GM13977 (cell line): ENCODE measurements at places on chromosomes 16 and 17.
A peak's percentile ranks its signal among the peaks of the same experiment; 100 is the strongest.

GRCh38 chr16:24051125-24051524 is 205.0 kb upstream of the CACNG3 start:
- DNase-seq, result no peak

DNA sequence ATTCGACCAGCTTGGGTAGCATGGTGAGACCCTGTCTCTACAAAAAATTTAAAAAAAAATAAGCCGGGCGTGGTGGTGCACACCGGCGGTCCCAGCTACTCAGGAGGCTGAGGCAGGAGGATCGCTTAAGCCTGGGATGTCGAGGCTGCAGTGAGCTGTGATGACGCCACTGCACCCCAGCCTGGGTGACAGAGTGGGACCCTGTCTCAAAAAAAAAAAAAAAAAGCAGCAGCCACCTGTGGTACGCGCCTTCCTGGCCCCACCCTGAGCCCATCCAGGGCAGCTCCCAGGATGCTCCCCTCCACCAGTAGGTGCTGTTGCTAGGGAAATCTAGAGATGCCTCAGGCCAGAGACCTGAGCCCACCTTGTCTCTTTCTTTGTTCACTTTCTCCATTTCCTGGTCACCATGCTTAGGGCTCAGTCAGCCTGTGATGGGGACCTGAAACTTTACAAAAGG is 47.4 kb downstream of the TEKT5 start:
- DNase-seq, result no peak

- no peak for DNase-seq
These were observed 10.5 kb upstream of the HEATR6 start for GRCh38 chr17:60089096-60089806.

GRCh38 chr17:42760652-42761581 is at the start of gene RAMP2:
Gene RAMP2, plus strand, starts transcription at chr17:42761227. Its CDS starts 35 bp downstream, at chr17:42761262.
- peak; percentile 38 for DNase-seq

DNA sequence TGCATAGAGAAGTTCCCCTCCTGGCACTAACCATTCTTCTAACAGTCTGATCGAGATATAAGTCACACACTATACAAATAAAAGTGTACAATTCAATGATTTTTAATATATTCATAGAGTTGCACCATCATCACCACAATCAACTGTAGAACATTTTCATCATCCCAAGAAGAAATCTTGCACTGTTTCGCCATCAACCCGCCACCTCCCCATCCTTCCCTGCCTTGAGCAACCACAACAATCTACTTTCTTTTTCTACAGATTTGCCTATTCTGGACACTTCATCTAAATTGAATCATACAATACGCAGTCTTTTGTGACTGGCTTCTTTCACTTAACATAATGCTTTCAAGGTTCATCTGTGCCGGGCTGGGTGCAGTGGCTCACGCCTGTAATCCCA is 33.0 kb upstream of the GUCY2D start:
- no peak for DNase-seq

DNA sequence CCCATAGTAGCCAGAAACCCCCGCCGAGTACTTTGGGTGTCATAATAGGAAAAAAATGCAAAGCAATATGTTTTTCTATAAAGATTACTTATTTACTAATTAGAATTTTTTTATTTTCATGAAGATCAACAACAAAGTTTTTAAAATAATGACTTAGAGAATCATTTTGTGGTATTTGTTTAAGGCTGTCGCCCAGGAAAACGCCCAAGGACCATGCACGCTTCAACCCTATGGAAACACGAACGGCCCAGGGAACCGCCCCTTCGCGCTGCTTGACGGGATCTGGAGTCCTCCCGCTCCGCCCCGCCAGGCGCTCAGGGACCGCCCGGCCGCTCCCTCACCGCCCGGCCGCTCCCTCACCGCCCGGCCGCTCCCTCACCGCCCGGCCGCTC is 408 bp upstream of the KPNA2 start:
- no peak for DNase-seq

DNA sequence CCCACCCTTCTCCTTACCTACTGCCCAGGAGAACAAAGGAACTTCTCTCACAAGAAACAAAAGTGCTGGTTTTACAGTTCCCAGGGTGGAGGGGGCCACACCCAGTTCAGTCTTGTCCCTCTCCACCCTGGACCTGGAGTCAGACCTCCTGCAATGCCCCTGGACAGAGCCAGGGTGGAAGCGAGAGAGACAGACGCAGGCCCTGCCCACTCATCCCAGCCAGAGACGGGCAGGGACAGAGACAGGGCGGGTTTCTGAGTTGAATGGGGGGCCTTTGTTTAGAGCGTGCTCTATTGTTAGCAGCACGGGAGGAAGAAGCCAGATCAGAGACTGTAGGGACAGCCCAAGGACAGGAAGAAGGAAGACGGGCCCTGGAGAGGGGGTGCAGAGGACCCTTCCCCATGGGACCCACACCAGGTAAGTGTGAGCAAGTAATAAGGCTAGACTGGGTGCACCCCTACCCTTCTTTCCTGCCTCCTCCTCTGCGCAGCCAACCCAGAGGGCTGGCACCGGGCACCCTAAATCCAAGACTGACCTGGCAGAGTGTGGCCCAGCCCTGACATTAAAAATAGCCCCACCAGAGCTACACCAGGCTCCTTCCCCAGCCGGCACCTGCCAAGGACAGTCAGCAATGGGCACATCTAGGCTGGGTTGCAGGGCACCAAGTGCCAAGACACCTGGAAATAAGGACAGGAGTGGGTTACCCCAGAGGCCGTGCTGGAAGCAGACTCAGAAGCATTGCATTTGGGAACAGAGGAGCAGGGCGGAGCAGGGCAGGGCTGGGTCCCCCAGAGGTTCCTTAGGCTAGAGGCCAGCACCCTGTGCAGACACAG is 10.9 kb downstream of the JUP start:
- DNase-seq, result no peak

DNA sequence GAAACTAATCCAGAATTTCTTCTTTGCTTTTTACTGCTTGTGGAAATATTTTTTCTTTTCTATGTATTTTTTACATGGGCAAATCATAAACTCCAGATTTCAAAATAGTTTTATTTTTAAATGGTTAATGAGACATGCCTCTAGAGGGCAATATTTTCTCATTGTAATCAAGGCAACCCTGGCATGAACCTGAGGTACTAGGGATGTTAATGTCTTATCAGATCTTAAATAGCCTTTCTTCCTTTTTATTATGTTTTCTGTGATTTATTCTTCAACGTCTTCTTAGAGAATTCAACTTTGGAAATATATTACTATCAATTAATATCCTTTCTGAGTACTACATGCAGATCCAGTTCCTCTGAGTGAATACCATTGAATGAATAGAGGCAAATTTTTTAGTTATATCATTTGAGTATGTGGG is 324.7 kb downstream of the BCAS3 start:
- DNase-seq, result no peak

- no peak for DNase-seq
These were observed at the start of gene PVALEF for GRCh38 chr17:81165246-81166032. Gene PVALEF, plus strand, starts transcription at chr17:81165507. Its CDS starts 15,720 bp downstream, at chr17:81181227.

DNA sequence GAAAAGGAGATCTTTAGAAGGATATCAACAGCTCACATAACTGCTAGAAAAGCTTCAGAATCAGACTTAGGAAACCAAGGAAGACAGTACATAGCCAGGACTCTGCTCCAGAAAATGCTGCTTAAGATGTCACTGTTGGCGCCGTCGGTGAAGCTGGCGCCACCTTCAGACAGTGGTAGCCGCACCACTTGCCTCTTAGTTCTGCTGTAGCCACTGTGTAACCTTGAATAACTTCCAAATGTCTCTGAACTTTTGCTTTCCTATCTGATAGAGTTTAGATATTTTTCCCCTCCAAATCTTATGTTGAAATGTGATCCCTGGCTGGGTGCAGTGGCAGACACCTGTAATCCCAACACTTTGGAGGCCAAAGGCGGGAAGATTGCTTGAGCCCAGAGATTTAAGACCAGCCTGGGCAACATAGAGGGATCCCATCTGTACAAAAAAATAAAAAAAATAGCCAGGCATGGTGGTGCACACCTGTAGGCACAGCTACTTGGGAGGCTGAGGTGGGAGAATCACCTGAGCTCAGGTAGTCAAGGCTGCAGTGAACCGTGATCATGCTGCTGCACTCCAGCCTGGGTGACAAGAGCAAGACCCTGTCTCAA is 6.3 kb upstream of the USP31 start:
- no peak for DNase-seq

DNA sequence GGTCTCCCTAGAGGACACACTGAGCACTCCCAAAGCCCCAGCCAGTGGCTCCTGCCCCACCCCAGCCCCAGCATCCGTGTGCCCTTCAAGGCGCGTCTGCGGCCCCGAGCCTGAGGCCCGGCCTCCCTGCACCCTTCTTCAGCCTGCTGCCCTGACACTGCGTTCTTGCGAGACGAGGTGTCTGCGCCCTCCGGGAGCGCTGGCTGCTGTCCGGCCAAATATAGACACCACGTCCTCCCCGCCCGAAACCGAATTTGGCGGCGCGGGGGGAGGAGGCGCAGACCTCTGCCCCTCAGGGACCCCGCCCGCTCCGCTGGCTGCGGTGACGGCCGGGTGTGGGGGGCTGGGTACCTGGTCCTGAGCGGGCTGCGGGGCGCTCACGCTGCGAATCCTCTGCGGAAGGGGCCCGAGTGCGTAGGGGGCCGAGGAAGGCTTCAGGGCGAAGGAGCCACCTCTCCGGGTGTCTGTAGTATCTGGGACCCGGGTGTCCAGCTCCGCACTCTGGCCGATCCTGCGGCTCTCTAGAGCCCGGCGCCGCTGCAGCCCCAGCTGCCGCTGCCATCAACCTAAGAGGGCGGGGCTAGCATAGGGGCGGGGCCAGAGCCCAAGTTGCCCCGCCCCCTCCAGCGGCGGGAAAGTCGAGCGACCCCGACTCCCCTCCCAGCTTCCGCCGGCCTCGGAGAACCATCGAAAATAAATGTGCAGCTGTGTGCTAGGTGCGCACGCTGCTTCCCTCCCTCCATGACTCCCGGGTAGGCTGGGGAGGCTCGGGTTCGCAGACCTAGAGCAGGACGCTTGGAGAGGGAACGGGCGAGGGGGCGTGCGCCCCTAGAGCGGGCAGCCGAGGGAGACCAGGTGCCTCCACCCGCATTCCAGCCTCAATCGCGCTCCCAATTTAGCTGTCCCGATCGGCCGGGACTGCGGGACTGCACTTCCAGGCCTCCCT is at the start of gene CORO6:
TSS of gene CORO6 (minus strand) at position 576 of the 946 bp plus-strand sequence. CDS start 1,491 bp downstream, outside the sequence.
- DNase-seq, result peak; percentile 82

DNA sequence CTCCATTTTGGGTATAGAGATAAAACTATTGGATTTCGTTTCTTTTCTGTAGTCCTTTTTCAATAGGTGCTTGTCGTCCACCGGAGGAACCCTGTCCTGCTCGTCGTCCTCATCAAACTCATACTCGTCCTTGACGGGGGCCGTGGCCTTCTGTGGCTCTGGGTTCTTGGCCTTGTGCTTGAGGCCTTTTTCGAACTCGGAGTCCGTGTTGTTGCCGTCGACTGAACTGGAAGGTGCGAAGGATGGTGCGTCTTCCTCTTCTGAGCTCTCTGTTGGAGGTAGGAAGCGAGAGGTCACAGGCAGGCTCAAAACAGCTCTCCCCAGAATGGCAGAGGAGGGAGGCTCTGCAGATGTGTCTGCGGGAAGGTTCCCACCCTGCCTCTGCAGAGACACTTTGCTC is 67.9 kb downstream of the ZNF778 start:
- DNase-seq, result no peak

GRCh38 chr16:46968063-46968435 is 5.4 kb downstream of the DNAJA2 start:
- no peak for DNase-seq

- no peak for DNase-seq
These were observed 4.2 kb downstream of the ITGB3 start for GRCh38 chr17:47257651-47258339.

- no peak for DNase-seq
These were observed 87.3 kb downstream of the MAP2K6 start for GRCh38 chr17:69501591-69502468.
